Stimulated activated CD4-positive, alpha-beta T cell treated with anti-CD3 and anti-CD28 coated beads, Interleukin-12 subunit alpha, Interleukin-12 subunit beta, amount 100 ng/mL, for 24 hours (primary cell): ENCODE measurements at places on chromosomes 16 and 17.

- DNase-seq = no peak
These were observed 385.0 kb downstream of the CDH11 start for GRCh38 chr16:64736857-64737256.

- DNase-seq = no peak
These were observed 65.2 kb downstream of the ABCC1 start for GRCh38 chr16:16014329-16015224.

GRCh38 chr16:73408716-73409115, 360.8 kb upstream of the ZFHX3 start:
- no peak for DNase-seq

- peak; percentile 28 for DNase-seq
These were observed 24.0 kb downstream of the METRNL start for GRCh38 chr17:83103200-83103942.

DNA sequence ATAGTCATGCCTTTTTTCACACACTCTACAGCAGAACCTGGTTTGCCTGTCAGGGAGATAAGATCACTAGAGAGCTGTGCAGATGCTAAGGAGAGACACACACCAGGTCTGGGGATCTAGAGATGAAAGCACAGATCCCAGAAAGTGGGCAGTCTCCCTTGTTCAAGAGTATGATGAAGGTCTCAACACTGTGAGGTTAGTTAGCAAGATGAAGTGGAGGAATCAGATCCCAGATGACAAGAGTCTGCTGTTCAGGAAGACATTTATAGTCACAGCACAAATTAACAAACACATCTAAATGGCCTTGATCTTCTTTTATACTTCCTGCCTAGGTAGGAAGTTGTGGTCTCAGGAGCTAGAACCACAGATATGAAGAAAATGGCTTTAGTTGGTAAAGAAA, 23.4 kb upstream of the SKAP1 start:
- no peak for DNase-seq

DNA sequence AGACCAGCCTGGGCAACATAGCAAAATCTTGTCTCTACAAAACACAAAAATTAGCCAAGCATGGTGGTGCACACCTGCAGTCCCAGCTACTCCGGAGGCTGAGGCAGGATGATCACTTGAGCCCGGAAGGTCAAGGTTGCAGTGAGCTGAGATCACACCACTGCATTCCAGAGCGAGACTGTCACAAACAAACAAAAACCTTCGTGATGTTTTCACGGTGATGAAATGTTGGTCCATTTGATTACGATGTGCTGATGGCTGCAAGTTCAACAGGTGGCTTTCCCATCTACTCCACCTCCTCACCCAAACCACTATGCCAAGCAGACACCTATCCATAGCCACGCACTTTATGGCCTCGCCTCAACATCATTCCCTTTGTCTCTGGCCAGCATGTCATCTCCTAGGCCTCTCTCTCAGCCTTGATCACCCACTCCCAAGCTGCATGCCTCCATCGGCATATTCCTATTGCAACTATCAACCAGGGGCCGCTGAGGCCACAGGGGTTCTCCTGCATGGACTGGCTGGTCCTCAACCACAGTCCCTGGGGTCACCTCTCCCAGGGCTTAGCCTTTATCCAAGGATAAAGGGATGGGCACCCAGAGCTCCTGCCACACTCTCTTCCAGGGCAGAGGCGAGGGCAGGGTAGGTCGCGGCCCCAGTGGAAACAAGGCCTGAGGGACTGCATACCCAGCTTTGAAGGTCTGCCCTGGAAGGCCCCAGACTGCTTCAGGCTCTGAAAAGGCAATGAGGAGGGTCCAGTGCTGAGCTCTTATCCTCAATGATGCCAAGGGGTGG, 17.1 kb upstream of the ALOX15B start:
- DNase-seq = no peak

DNA sequence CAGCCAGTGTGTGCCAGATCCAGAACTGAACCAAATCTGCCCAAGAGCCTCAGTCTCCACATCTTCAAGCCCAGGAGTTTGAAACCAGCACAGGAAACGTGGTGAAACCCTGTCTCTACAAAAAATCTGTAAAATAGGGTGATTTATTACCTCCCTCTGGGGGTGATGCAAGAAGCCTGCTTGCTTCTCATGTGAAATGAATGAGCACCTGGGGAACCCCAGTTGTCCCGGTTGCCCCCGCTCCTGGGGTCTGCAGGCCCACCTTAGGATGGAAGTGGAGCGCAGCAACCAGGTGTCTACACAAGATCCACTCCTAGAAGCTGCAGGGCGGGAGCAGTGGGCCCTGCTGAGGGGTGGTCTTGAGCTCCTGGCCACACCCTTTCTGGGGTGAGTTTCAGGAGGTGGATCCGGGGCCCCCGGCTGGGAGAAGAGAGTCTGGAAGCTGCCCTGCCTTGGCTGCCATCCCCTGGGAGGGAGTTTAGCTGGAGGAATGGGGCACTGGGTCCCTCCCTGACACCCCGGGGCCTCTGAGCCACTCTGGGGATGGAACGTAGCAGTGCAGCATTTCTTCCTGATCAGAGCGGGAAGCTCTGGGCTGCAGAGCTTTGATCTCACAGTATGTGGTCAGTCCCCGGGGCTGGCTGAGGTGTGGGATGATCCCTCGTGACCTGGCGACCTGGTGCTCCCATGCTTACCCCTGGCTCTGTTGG, 117.8 kb downstream of the RAB11FIP4 start:
- DNase-seq = no peak

- no peak for DNase-seq
These were observed 5.8 kb upstream of the GSE1 start for GRCh38 chr16:85607321-85607765.

- DNase-seq = no peak
These were observed 31.5 kb upstream of the TMEM220 start for GRCh38 chr17:10761281-10761680.

- no peak for DNase-seq
These were observed 52.0 kb upstream of the CLEC3A start for GRCh38 chr16:77970371-77970770.

GRCh38 chr17:73007407-73007806, 85.1 kb downstream of the SLC39A11 start:
- DNase-seq = no peak

DNA sequence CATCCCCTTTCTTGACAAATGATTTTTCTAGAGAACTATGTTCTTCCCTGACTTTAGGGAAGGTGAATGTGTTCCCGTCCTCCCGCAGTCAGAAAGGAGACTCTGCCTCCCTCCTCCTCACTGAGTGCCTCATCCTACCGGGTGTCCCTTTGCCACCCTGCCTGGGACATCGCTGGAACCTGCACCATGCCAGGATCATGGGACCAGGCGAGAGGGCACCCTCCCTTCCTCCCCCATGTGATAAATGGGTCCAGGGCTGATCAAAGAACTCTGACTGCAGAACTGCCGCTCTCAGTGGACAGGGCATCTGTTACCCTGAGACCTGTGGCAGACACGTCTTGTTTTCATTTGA, 7.4 kb downstream of the NAT9 start:
- DNase-seq = no peak

DNA sequence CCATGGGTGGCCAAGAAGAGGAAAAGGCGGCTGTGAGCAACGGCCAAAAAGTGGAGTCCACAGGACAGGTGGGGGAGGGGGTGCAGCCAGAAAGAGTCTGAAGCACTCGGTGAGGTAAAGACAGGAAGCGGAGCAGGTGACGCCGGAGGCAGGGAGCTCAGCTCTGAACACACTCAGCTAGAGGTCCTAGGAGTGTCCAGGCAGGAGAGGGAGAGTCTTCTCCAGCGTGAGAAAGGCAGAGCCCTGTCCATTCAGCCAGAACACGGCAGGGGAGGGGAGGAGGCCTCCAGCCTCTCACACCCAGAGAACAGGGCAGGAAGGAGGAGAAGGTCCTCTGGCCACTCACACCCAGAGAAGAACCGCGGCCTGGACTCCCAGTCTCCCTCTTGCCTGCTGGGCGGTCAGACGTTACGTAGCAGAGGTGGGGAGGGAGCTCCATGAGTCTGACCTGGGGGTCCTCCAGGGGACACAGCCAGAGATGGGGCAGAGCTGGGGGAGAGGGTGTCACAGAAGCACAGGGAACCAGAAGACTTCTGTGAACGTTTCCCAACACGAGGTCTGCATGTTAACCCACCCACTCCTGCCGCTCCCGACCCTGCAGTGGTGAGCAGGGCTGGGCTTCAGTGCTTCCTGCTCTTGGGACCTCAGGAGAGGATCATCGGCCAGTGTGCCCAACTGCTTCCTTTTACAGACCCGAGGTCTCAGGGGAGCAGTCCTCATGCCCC, 89.2 kb downstream of the ABR start:
- DNase-seq = no peak

GRCh38 chr17:38922538-38923297, 2.7 kb upstream of the LASP1NB start:
- DNase-seq = no peak

DNA sequence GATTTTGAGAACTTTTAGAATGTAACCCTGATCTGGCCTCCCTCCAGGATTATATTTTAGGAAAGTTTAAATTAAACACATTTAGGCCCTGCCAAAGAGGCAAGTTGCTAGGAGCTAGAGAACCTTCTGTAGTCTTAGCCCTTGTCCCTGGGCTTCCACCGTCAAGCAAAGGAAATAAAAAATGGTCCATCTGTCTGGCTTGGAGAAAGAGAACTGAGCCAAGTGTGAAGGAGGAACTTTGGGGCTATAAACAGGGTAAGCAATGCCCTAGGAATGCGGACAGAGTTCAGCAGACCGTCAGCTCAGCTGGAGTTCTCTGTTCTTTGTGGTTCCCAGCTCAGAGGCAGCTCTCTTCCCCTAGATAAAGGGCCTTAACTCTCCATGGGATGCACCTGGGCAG, 29.6 kb downstream of the RCVRN start:
- DNase-seq = no peak

- no peak for DNase-seq
These were observed 109.5 kb downstream of the SALL1 start for GRCh38 chr16:51041546-51041945.

DNA sequence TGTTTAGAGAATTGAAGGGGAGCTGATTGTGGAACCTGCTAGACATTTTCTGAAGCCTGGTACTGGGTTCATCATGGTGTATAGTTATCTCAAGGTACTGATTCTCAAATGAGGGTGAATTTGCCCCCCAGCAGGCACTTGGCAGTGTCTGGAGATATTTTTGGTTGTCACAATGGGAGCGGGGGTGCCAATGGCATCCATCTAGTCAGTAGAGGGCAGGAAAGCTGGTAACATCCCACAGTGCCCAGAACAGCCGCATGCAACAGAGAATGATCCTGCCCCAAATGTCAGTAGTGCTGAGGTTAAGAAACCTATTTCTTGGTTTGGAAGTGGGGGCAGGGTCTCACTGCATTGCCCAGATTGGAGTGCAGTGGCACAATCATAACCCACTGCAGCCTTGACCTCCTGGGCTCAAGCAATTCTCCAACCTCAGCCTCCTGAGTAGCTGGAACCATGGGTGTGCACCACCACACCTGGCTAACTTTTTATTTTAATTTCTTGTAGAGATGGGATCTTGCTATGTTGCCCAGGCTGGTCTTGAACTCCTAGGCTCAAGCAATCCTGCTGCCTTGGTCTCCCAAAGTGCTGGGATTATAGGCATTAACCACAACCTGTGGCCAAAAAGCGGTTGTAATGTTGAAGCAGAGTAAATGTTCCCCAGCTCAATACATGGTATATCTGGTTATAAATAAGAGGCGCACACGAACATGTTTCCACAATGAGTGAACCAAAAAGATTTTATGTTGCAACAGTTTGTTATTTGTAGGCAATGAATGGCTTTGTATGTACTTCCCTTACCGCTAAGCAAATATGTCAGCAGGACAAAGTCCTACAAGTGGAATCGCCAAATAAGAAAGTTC, 46.4 kb upstream of the EEF2KMT start:
- no peak for DNase-seq

- DNase-seq = no peak
These were observed 10.0 kb downstream of the CMC2 start for GRCh38 chr16:80996688-80997138.

DNA sequence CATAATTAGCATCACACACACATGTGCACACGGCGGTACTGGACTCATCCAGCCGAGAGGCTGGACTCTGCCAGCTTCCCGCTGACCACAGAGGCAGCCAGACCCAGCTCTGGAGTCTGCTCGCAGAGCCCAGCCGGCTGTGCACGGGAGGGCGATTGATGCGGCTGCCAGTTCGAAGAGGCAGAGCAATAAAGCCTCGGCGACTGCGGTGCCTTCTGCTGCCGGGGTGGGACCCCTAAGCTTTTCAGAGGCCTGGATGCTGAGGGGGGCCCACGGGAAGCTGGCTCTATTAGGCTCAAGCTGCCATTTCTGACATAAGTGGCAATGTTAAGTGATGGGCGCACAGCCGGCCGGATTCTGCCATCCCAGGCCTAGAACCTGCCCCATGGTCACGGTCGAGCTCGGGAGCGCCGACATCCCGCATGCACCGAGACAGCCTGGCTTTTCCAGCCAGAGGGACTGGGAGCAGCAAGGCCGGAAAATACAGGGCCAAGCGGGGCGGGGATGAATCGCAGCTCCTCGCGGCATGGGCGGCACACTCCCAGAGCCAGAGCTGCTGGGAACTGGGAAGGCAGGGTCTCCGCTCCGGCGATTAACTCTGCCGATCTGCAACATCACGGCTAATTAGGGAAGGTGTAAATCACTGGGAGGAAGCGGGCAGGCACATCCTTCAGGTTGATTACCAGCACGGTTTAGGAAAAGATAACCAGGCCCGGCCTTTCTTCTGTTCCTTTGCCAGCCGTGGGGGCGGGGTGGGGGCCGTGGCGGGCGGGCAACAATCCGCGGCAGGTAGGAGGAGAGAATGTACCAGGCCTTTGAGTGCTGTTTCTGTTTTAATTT, 57.7 kb downstream of the TBC1D16 start:
- DNase-seq = no peak

DNA sequence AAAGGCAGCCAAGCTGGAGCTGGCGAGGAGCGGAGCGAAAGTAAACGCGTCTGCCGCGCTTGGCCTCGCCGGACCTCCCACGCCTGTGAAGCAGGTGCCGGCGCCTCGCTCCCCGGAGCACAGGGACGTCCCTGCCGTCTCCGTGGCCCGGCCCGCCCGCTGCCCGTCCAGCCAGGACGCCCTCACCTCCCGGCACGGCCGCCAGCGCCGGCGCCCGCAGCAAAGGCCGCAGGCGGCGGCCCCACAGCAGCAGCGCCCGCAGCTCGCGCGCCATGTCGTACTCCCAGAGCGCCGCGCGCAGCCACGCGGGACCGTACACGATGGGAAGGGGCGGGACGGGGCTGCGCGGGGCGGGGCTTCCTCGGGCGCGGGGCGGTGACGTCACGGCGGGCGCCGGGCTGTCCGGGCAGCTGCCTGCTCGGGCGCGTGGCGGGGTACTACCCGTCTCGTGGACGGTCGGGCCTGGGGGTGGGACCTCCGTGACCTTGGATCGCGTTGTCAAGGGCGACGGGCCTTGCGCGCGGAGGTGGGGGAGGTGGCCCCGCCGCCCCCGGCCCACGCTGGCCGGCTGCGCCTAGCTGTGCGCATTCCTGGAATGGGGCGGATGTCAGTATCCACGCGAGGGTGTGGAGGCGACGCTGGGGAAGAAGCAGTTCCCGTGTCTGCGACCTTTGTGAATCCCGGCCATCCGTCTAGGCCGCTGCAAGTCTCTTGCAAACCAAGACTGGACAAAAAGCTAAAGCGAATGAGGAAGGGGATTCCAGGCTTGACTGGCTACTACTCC, at the start of gene TRAP1:
TRAP1 (minus strand) TSS at position 290 of the 784 bp plus-strand sequence; CDS start at position 274, 16 bp downstream.
- peak; percentile 88 for DNase-seq

- no peak for DNase-seq
These were observed 177.2 kb downstream of the TMEM132E start for GRCh38 chr17:34756637-34757021.

GRCh38 chr16:53084141-53084541, 29.4 kb downstream of the CHD9 start:
- no peak for DNase-seq
